ENCODE measurements at places on chromosomes 13 and 19.

DNA sequence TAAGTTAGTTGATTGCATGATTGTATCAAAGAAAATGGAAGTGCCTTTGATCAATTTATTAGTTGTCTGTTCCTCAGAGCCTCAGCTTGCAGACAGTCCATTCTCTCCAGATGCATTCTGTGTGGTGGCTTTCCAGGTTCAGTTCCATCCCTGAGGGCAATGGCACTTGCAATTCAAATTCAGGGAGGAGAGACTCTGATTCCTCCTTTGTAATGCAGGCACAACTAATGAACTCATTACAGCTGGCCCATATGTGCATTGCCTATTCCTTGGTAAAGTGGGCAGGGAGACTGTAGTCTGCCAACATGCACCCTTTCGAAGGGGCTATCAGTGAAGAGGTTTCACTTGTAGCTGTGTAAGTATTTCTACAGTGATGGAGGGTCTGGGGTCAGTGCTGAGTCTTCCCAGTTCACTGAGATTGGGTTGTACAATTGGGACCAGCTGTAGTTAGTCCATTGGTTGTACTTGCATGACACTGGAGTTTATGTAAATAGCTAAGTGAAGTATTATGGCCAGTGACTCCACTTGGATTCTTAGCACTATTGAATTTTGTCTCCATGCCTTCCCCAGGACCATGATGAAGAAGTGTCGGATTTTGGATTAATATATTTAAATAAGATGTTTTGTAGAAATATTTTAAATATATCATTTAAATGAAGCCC lies 401.7 kb downstream of the GPC6 start:
- DNase-seq: no peak

DNA sequence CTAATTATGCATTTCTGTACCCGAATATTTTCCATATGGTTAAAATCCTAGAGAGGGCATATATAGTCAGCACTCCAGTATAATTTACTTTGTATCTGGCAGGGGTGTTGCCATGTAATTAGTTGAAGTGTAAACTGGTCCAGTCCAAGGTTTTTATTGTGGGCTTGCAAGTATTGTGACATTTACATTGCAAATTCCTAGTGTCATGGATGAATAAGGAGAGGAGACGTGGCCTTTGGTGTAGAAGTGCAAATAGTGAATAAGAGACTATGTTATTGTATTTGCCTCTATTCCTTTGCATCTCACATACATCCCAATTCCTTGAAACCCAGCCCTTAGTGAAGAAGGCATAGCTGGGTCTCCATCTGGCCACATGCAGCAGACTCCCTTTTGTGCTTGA lies 330.6 kb downstream of the ATP8A2 start:
- DNase-seq: no peak

- DNase-seq: no peak
These were observed 1419.4 kb upstream of the SLC10A2 start for GRCh38 chr13:104485571-104485970.

GRCh38 chr19:46191972-46192371 lies 37.6 kb upstream of the IGFL1 start:
- DNase-seq: no peak
